ENCODE measurements at places on chromosomes 6 and 20. TPM values are rescaled to one million over a fixed set of nuclear protein-coding genes. Genes with fewer than 3 reads are reported as not detected.

Gene ADTRP
- polyA plus RNA-seq = 0.04 TPM

Gene SCAF8
- polyA plus RNA-seq = 2.8 TPM

Gene LTA
- polyA plus RNA-seq = 0.11 TPM

Gene SPATS1
- polyA plus RNA-seq = not detected

Gene TBX18
- 0.01 TPM for polyA plus RNA-seq

Gene NANP
- polyA plus RNA-seq = 0.46 TPM

Gene GNRH2
- polyA plus RNA-seq = not detected

Gene PLCB4
- not detected for polyA plus RNA-seq

Gene TREML1
- 3.6 TPM for polyA plus RNA-seq

Gene EDN3
- polyA plus RNA-seq = not detected

Gene CSNK2A1
- polyA plus RNA-seq = 18.7 TPM

Gene PRICKLE4
- polyA plus RNA-seq = not detected

Gene PCSK2
- not detected for polyA plus RNA-seq

Gene NKX2-2
- polyA plus RNA-seq = not detected

Gene SLC12A5
- not detected for polyA plus RNA-seq

Gene ENPP5
- polyA plus RNA-seq = not detected

Gene STX11
- 372 TPM for polyA plus RNA-seq

Gene DDO
- 0.75 TPM for polyA plus RNA-seq

Gene PHACTR1
- 6.1 TPM for polyA plus RNA-seq

Gene SAMD10
- polyA plus RNA-seq = 0.67 TPM

Gene DEFB132
- polyA plus RNA-seq = not detected

Gene SLC35F1
- polyA plus RNA-seq = not detected

Gene KIF25
- not detected for polyA plus RNA-seq

Gene TNFRSF21
- 0.43 TPM for polyA plus RNA-seq

Gene SH3BGRL2
- polyA plus RNA-seq = 0.28 TPM

Gene RING1
- polyA plus RNA-seq = 5.7 TPM

Gene ZSWIM3
- 0.93 TPM for polyA plus RNA-seq

Gene RBBP8NL
- polyA plus RNA-seq = not detected

Gene NOX3
- polyA plus RNA-seq = not detected

Gene CTCFL
- polyA plus RNA-seq = not detected

Gene HLA-DPA1
- polyA plus RNA-seq = 796 TPM

Gene C6orf58
- polyA plus RNA-seq = not detected

Gene FIG4
- polyA plus RNA-seq = 53.7 TPM

Gene CHRNA4
- not detected for polyA plus RNA-seq

Gene SYCP2L
- not detected for polyA plus RNA-seq

Gene HS3ST5
- polyA plus RNA-seq = not detected

Gene FAM209B
- 0.84 TPM for polyA plus RNA-seq

Gene TRIM15
- polyA plus RNA-seq = not detected

Gene RIN2
- polyA plus RNA-seq = 15.4 TPM

Gene MUCL3
- polyA plus RNA-seq = not detected

Gene SFT2D1
- polyA plus RNA-seq = 140 TPM

Gene RFX6
- polyA plus RNA-seq = not detected

Gene THBS2
- 0.01 TPM for polyA plus RNA-seq

Gene OR2B6
- polyA plus RNA-seq = not detected

Gene CLDN20
- polyA plus RNA-seq = not detected

Gene MPC1
- polyA plus RNA-seq = 48.1 TPM

Gene NCOA5
- 9.0 TPM for polyA plus RNA-seq

Gene TCEA2
- polyA plus RNA-seq = 16.0 TPM

Gene CASS4
- 7.9 TPM for polyA plus RNA-seq

All from CD14-positive monocyte (primary cell).